ENCODE measurements at places on chromosomes 2 and 18.

- DNase-seq, result no peak
Observed at GRCh38 chr2:105184420-105184819, 57.1 kb upstream of the GPR45 start.

GRCh38 chr2:168526641-168527040, 70.6 kb downstream of the CERS6 start:
- no peak for DNase-seq

GRCh38 chr2:152385650-152386049, 50.7 kb downstream of the FMNL2 start:
- no peak for DNase-seq

DNA sequence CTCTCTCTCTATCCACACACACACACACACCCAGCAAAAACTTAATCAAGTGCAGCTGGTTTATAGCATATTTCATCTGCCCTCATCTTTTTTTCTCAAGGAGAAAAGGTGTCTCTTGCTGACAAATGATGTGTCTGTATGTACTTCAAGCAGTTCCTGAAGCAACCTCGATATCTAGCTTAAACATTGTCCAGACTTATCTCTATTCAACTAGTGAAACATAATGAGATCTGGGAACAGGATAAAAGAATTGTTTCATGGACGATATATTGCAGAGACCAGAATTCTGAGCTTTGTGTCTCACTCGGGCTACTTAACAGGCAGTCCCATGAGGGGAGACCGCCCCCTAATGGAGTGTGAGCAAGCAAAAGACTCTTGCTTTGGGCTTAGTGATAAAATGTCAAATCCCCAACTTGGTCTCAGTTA, 929.2 kb upstream of the SOX11 start:
- DNase-seq, result no peak

DNA sequence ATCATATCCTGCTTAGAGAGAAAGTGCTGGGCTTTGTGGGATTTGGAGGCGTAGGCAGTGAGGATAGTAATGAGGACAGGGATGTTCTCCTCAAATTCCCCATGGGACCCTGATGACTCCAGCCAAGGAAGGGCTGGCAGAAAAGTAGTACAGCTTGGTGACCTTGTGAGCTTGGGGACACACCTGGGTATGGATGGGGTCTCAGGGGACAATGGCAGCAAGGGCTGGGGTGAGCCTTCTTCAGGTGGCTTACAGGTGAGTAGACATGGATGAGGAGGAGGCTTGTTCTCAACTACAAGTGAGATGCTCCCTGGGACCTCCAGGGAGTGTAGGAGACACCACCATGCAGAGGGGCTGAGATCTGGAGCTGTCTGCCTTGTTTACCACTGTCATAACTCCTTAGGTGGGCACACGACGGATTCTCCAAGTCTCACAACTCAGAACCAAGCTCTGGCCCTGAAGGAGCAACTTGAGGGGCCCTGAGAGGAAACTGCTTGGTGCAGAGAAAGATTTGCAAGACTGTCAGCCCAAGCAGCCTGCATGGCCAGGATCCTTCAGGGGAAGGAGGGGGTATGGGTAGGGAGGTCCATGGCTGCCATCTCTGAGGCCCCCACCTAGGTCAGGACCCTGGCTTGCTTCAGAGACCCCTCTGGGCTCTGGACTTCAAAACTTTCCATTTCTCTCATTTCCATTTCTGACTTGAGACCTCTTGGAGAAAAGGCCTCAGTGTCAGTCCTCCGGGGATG, 262.8 kb downstream of the DYSF start:
- no peak for DNase-seq

GRCh38 chr18:51425475-51425874, 228.0 kb upstream of the MEX3C start:
- no peak for DNase-seq

- no peak for DNase-seq
Observed at GRCh38 chr2:57987835-57988573, 58.6 kb upstream of the VRK2 start.

DNA sequence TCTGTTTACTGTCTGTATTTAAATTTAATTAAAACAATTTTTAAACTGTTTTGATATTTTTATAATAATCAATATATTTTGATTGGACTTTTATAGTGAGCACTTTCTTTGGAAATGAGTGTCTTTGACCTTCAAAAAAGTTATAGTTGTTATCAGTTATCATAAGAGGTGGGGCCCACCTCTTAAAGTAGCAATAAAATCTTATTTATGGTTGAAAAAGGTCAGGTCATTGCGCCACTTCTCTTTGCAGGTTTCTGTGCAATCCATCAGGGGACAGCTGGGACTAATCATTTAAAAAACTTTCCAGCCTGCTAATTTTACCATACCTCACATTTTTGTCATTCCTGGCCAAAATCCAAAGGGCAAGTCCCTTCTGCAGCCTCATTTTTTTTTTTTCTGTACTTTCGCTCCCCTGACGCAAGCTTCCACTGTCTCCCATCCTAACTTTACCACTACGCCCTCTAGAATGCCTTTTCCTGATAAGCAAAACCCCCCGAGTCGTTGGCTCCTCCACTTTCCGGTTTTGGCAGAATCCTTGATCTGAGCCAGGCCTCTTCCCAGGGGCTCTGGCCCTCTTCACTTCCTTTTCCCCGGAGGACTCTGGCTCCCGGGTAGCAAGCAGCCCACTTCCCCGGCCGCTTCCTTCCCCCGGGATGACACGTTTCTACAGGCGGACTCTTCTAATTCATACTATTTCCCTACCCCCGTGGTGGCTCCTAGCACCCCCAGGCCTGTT, 1.1 kb upstream of the SEH1L start:
- DNase-seq, result no peak

DNA sequence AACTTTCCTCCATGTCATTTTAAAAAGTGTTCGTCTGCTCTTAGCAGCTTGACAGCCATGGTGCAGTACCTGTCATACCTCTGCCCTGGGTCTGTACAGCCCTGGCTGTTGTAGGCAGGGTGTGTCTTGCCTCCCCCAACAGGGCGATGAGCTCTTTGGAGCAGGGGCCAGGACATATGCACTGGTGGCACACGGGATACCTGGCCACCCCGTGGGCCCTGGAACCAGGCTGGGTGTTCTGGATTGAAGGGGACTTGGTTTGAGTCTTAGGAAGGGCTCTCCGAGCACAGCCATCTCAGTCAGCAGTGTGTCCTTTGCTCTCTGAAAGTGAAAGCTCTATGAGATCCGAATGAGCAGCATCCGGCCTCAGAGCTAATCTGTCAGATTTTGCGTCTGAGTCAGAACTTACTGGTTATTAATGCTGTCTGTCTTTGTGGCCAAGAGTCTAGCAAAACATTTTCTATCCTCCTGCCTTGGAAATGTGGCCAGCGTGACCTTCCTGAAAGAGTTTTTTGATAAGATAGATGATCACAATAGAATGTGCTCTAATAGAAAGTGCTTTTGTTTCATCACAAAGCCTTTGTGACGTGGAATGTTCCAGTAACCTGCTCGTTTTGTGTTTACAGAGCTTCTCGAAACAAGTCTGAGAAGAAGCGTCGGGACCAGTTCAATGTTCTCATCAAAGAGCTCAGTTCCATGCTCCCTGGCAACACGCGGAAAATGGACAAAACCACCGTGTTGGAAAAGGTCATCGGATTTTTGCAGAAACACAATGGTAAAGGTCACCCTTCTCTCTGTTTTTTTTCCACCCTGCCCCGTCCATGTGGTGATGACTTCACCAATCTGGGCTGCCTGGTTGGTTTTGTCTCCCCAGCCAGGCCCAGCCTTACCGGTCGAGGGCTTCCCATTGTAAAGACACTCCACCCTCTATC, 77.3 kb upstream of the RPL31 start:
- peak; percentile 6 for DNase-seq

- no peak for DNase-seq
Observed at GRCh38 chr2:10452956-10453904, 5.1 kb upstream of the ODC1 start.

GRCh38 chr18:31030574-31031278, 11.8 kb downstream of the DSC3 start:
- no peak for DNase-seq

DNA sequence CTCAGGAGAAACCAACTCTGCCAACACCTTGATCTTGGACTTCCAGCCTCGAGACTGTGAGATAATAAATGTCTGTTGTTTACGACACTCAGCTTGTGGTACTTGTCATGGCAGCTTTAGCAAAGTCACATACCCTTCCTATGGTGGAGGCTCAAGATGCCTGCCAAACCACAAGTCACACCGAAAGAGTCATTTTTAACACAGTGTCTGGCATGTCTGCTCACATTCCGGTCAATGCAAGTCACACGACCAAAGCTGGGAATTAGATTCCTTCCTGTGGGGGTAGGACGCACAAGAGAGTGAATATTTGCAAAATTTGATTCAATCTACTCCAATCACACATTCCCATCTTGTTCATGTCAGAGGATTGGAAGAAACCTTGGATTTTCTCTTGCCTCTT, 24.6 kb downstream of the KCNE4 start:
- no peak for DNase-seq

- DNase-seq, result no peak
Observed at GRCh38 chr18:4074647-4075046, 380.5 kb downstream of the DLGAP1 start.

GRCh38 chr18:4101009-4101408, 354.1 kb downstream of the DLGAP1 start:
- DNase-seq, result no peak

- DNase-seq, result no peak
Observed at GRCh38 chr2:230601510-230601909, 111.1 kb upstream of the CAB39 start.

GRCh38 chr2:241067501-241068135, 34.5 kb downstream of the MTERF4 start:
- DNase-seq, result no peak

- no peak for DNase-seq
Observed at GRCh38 chr2:78980152-78980465, 45.4 kb upstream of the REG3G start.

DNA sequence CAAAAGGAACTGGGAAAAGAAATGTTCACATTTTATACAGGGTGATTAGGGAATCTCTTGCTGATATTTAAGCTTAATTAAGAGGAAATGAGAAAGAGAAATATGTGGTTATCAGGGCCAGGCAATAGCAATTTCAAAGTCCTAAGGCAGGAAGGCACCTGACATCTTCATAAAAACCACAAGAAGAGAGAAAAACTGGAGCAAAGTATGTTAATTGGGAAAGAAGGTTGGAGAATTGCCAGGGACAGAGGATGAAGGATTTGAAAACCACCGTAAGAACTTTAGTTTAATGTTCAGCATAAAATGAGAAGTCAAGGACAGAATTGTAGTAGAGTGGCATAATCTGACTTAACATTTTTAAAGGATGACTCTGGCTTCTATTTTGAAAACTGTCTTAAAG, 691.8 kb upstream of the NRXN1 start:
- DNase-seq, result no peak

DNA sequence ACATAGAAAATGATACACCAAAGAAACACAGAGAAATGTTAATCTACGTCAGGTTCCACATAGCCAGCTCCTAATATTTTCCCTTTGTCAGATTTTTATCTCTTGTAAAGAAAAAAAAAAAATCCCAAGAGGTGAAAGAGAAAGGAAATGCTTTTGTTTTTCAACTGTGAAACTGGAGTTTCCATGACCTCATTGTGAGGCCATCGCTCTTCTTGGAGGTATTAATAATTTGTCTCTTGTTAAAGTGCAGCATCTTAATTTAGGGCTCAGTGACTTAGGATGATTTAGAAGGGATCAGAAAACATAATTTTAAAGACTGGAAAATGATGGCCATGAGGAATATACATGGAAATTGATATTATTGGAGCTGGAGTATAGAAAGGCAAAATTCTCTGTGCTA, 21.7 kb downstream of the ARHGAP28 start:
- no peak for DNase-seq

GRCh38 chr18:55343396-55344073, 244.5 kb downstream of the TCF4 start:
- no peak for DNase-seq

DNA sequence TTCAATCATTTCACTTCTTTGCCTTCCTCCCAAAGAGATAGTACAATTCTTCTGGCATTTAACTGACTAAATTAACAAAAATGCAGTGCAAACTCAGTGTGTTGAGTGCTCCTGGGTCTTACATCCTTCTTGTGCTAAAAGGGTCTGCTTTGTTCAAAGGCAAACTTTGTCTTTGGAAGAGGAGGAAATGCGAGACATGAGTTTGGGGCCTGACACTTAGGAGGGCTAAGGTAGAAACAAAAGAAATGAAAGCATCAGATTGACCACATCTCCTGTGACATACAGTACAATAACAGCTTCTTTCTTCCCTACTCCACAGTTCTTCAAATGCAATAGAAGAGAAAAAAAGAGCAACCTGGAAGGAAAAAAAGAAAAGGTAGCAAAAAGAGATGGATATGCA, 161.7 kb downstream of the CNTNAP5 start:
- DNase-seq, result no peak

DNA sequence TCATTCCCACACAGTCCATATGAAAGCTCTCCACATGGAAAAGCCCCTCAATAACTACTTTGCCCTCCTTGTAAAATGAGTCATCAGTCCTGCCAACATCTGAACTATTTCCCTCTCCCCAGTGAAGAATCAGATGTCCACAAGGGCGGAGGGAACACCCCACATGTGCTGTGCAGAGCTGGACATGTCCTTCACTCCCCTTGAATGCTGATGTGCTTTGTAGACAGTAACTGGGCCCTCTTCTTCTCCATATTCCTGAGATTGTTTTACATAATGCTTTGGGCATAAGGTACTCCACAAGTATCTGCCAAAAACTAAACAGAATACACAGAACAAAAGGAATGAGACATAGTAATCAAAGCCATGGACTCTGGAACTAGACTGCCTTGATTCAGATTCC, 879.4 kb downstream of the BCL11A start:
- DNase-seq, result no peak

- no peak for DNase-seq
Observed at GRCh38 chr2:63484481-63484880, 103.8 kb downstream of the WDPCP start.

DNA sequence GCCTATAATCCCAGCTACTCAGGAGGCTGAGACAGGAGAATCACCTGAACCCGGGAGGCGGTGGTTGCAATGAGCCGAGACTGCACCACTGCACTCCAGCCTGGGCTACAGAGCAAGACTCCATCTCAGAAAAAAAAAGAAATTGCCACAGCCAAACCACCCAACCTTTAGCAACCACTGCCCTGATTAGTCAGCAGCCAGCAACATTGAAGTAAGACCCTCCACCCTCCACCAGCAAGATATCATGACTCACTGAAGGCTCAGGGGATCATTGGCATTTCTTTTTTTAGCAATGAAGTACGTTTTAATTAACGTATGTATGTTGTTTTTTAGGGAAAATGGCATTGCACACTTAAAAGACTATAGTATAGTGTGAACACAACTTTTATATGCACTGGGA, 349.1 kb upstream of the ACVR2A start:
- no peak for DNase-seq

DNA sequence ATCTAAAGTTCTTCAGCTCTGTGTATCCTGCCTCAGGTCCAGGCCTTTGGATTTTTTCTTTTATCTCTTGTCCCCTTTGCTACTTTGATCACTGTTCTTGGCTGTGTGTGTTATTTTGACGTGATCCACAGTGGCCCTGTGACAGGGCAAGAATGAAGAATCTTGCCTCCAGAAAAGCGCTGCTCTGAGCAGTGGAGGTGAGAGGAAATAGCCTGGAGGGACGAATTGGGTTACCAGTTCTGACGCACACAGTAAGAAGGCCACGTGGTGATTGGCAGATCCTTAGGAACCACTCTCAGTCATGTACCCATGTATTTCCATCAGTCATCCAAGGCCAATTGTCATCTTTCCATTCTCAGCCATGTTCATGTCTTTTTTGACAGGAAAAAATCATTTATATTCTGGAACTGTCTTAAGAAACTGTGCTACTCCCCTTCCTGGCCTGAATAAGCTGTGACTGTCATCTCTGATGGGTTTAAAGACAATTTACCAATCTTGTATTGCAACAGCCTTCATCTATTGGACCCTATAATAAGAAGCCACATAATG, 47.6 kb downstream of the MAPK4 start:
- no peak for DNase-seq
